ENCODE measurements at places on chromosomes 6 and 20. TPM values are rescaled to one million over a fixed set of nuclear protein-coding genes. Genes with fewer than 3 reads are reported as not detected.

- no peaks in the 10 kb centered on the region for H3K36me3 ChIP-seq
- H3K4me3 ChIP-seq, result no peak overlapping the region
- peaks cover 10% of the 10 kb centered on the region for H3K4me1 ChIP-seq
- DNase-seq, result no peak
- H3K27ac ChIP-seq, result no peak overlapping the region
- H3K27me3 ChIP-seq, result no peaks in the 10 kb centered on the region
Measured at GRCh38 chr6:11467364-11467763, 70.2 kb upstream of the TMEM170B start.

GRCh38 chr6:27062755-27063154 lies 184.7 kb upstream of the PRSS16 start:
- no peaks in the 10 kb centered on the region for H3K36me3 ChIP-seq
- H3K4me1 ChIP-seq, result no peaks in the 10 kb centered on the region
- no peak overlapping the region for H3K27ac ChIP-seq
- no peak overlapping the region for H3K4me3 ChIP-seq
- H3K27me3 ChIP-seq, result peaks cover 13% of the 10 kb centered on the region
- no peak for DNase-seq

GRCh38 chr6:42781796-42782688 lies at the start of gene BICRAL:
Gene BICRAL, plus strand, starts transcription at chr6:42782052. Its CDS starts 39,971 bp downstream, at chr6:42822023.
- peak within 1 kb of the TSS; percentile 97 for H3K4me3 ChIP-seq
- H3K36me3 ChIP-seq, result peaks cover 18% of the 10 kb centered on the region
- no peaks in the 10 kb centered on the region for H3K27me3 ChIP-seq
- DNase-seq, result peak; percentile 84

Gene IP6K3
- total RNA-seq, result not detected

Gene MICB
- 22.3 TPM for total RNA-seq

DNA sequence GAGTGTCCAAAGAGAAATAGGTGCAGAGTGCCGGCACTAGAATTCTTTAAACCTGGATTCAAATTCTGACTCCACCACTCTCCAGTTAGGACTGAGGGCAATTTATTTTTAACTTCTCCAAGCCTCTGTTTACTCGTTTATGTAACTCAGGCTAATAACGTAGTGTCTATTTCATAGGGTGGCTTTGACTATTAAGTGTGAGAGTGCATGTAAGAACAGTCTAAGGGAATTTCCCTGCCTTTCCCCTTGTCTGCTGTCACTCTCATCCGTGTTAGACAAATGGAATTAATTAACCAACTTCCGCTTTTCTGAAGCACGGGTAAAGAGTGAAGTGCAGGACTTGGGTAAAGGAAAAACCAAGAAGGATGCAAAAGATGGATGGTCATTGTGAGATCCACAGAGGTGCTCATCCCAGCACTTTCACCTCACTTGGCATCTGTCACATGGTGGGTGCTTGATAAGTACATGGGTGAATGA lies 4.1 kb upstream of the ZKSCAN8 start:
- H3K27ac ChIP-seq, result peak overlapping the region; percentile 94
- peak overlapping the region; percentile 94 for H3K4me3 ChIP-seq
- peaks cover 76% of the 10 kb centered on the region for H3K4me1 ChIP-seq
- peaks cover 6% of the 10 kb centered on the region for H3K36me3 ChIP-seq

GRCh38 chr20:18421608-18422007 lies 45.2 kb downstream of the DZANK1 start:
- H3K27me3 ChIP-seq, result no peaks in the 10 kb centered on the region
- no peak overlapping the region for H3K4me3 ChIP-seq
- H3K36me3 ChIP-seq, result no peaks in the 10 kb centered on the region
- H3K27ac ChIP-seq, result no peak overlapping the region
- H3K4me1 ChIP-seq, result no peaks in the 10 kb centered on the region
- no peak for DNase-seq

Gene CDH22
- not detected for total RNA-seq

Gene MAS1
- total RNA-seq, result not detected

Gene DYNLT1
- 127 TPM for total RNA-seq

- H3K36me3 ChIP-seq, result no peaks in the 10 kb centered on the region
- H3K27ac ChIP-seq, result no peak overlapping the region
- no peaks in the 10 kb centered on the region for H3K27me3 ChIP-seq
- no peak overlapping the region for H3K4me3 ChIP-seq
- no peaks in the 10 kb centered on the region for H3K4me1 ChIP-seq
Measured at GRCh38 chr20:41300383-41300782, 17.1 kb downstream of the ZHX3 start.

DNA sequence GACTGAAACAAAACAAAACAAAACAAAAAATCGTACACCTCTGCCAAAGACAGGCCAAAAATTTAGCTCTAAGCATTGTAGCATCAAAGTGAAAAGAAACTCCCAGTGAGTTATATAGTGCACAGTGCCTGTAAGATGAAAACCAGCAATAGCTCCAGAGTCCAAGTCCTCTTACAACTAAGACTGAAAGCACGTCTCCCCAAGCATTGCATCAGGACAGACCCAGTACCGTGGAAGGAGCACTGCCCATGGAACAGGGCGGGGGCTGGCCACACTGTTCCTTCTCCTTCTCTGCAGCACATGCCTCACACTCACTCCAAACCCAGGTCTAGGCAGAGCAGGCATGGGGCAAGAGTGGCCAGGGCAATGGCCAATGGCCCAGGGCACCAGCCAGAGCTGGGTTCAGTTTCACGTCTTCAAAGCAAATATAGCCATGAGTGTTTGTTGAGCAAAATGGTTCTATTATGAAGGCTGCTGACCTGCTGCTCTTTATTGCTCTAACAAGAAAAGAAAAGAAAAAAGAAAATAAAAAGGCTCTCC lies 72.2 kb upstream of the PBOV1 start:
- no peak overlapping the region for H3K4me3 ChIP-seq
- DNase-seq, result no peak
- no peak overlapping the region for H3K27ac ChIP-seq
- peaks cover 8% of the 10 kb centered on the region for H3K27me3 ChIP-seq
- peaks cover 5% of the 10 kb centered on the region for H3K4me1 ChIP-seq
- H3K36me3 ChIP-seq, result no peaks in the 10 kb centered on the region

DNA sequence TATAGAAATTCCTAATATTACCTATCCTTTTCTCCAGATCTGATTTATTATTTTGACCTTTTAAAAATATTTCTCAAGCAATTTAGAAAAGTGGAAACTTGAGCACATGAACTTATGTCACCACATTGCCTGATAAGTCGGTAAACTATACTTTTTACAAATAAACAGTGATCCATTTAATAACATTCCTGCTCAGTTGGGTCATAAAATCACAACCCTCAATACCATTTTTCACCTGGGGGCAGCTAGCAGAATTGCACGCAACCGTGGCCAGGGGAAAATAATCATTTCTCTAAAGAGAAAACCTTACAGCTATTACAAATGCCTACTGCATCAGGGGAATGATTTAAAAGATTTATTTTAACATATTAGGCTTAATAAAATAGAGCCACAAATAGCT lies 614.5 kb downstream of the PHF3 start:
- no peaks in the 10 kb centered on the region for H3K27me3 ChIP-seq
- DNase-seq, result no peak
- no peaks in the 10 kb centered on the region for H3K36me3 ChIP-seq
- no peaks in the 10 kb centered on the region for H3K4me1 ChIP-seq
- H3K4me3 ChIP-seq, result no peak overlapping the region

Gene IMPG1
- total RNA-seq, result not detected

Gene GSTA3
- not detected for total RNA-seq

GRCh38 chr6:88492824-88493223 lies 326.7 kb upstream of the CNR1 start:
- no peak for DNase-seq
- no peak overlapping the region for H3K27ac ChIP-seq
- H3K4me1 ChIP-seq, result no peaks in the 10 kb centered on the region
- H3K27me3 ChIP-seq, result peaks cover 11% of the 10 kb centered on the region
- H3K4me3 ChIP-seq, result no peak overlapping the region

Gene ARHGAP18
- total RNA-seq, result 3.9 TPM

DNA sequence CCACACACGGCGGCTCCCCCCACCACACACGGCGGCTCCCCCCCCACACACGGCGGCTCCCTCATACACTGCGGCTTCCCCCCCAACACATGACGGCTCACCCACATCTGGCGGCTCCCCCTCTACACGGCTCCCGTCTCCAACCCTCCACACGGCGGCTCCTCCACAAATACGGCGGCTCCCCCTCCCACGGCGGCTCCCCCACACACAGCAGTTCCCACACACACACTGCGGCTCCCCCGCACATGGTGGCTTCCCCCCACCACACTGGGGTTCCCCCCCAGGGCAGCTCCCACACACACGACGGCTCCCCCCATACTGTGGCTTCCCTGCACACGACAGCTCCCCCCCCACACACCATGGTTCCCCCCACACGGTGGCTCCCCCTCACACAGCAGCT lies 98.0 kb downstream of the TTLL2 start:
- H3K27me3 ChIP-seq, result peaks cover 13% of the 10 kb centered on the region
- no peaks in the 10 kb centered on the region for H3K36me3 ChIP-seq
- no peaks in the 10 kb centered on the region for H3K4me1 ChIP-seq
- H3K4me3 ChIP-seq, result no peak overlapping the region
- H3K27ac ChIP-seq, result no peak overlapping the region

DNA sequence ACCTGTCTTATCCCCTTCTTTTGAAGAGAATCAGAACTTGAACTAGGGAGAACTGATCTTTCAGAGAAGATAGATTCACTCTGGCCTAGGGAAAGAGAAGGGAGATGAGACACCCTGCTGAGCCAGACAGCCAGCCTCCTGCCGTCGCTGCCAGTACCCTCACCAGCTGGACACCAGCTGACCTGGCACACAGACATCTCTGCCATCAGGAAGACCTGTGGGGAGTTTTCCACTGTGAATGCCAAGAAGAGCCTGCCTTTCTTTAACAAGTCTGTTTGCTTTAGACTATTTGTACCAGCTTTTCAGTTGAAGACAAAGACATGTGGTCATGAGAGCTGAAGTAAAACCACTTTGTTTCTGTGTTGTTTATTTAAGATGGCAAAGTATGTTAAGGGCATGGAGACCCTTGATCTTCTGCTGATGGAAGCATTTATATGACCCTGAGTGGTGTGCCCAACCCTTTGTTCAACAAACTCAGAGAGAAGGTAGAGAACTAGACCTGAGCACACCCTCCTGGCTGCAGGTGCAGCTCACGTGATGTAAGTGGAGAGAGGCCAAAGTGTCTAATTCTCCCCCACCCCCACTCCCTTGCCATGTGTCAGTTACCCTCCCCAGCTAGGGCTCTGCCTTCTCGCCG lies 82.3 kb upstream of the SLC24A3 start:
- no peaks in the 10 kb centered on the region for H3K4me1 ChIP-seq
- H3K36me3 ChIP-seq, result no peaks in the 10 kb centered on the region
- no peak for DNase-seq
- H3K27me3 ChIP-seq, result no peaks in the 10 kb centered on the region

Gene DUSP15
- not detected for total RNA-seq

- no peak overlapping the region for H3K27ac ChIP-seq
- H3K4me1 ChIP-seq, result peaks cover 4% of the 10 kb centered on the region
- H3K27me3 ChIP-seq, result peaks cover 21% of the 10 kb centered on the region
- peaks cover 7% of the 10 kb centered on the region for H3K36me3 ChIP-seq
- no peak overlapping the region for H3K4me3 ChIP-seq
- DNase-seq, result no peak
Measured at GRCh38 chr6:135519348-135519747, 21.8 kb upstream of the AHI1 start.

- no peak overlapping the region for H3K27ac ChIP-seq
- H3K36me3 ChIP-seq, result no peaks in the 10 kb centered on the region
- H3K4me1 ChIP-seq, result no peaks in the 10 kb centered on the region
- DNase-seq, result no peak
- H3K4me3 ChIP-seq, result no peak overlapping the region
- H3K27me3 ChIP-seq, result no peaks in the 10 kb centered on the region
Measured at GRCh38 chr6:115982453-115982852, 78.2 kb downstream of the FRK start.

DNA sequence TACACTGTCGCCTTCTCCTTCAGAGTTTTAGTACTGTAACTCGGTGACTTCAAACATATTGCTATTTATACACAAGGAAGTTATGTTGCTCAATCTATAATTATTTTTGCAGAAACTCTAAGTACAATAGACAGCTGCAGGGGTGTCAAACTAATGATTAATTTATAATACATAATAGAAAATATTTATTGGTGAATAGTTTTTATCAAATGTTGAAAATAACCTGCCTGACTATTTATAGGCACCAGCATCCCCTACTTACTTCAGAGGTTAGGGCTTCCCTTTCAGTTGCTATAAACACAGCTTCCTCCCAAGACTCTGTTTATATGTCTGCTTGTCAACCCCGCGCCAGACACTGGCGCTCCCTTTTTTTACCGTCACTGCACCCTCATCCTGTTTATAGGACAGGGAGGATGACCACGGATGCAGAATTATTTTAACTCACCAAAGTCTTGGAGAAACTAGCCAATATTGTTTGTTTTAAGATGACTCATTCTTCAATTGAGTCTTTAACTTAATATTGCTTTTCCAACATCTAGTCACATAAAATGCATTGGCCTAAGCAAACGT lies 225.0 kb downstream of the ALDH8A1 start:
- no peak overlapping the region for H3K27ac ChIP-seq
- no peak for DNase-seq
- no peaks in the 10 kb centered on the region for H3K27me3 ChIP-seq
- no peak overlapping the region for H3K4me3 ChIP-seq

DNA sequence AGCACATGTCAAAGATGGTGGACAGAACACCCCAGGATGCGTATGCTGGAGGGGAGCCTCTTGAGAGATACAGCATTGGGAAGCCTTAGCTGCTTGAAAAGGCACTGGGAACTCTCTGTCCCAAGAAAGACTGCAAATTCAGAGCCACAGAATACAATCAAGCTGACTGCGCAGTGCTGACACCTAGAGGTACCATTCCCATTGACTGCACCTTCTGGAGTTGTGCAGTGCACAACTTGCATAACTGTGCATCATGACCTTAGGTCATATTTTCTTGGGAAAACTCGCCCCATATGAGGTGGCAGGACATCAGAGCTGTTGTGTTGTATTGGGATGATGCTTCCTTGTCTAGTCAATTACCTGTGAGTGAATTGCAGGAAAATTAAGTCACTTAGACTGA lies 646.5 kb upstream of the NOX3 start:
- H3K27ac ChIP-seq, result no peak overlapping the region
- DNase-seq, result no peak

Gene TAP2
- total RNA-seq, result 127 TPM

- no peak overlapping the region for H3K4me3 ChIP-seq
- no peak for DNase-seq
- H3K4me1 ChIP-seq, result peaks cover 7% of the 10 kb centered on the region
- H3K27me3 ChIP-seq, result no peaks in the 10 kb centered on the region
Measured at GRCh38 chr6:125839471-125839870, 48.7 kb downstream of the NCOA7 start.
